CD4-positive, alpha-beta T cell treated with Interferon alpha-2 for 1 hour (primary cell): ENCODE measurements at places on chromosomes 5 and 9.
A peak's percentile ranks its signal among the peaks of the same experiment; 100 is the strongest.

DNA sequence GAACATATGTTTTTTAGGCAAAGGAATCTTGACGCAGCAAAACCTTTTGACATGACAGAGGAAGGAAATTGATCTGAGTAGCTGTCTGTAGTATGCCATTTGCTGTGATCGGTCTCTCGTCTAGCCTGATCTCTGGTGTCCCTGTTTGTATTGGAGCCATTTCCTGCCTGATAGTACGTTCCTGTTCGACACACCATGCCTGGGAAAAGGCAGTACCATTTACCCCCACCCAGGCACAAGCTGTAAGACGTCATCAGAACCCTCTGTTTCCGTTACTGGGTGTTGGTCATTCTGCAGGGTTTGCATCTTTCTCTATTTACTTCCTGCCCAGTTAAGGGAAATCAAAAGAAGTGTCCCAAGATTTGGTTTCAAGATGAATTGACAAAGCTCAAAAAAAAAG, 129.7 kb downstream of the CEMIP2 start:
- DNase-seq, result peak; percentile 58

- DNase-seq, result no peak
Observed at GRCh38 chr9:95780121-95780520, 95.4 kb upstream of the ERCC6L2 start.

- DNase-seq, result peak; percentile 4
Observed at GRCh38 chr5:57494104-57495098, 11.8 kb upstream of the ACTBL2 start.

- DNase-seq, result no peak
Observed at GRCh38 chr5:102937894-102938293, 182.0 kb downstream of the GIN1 start.

GRCh38 chr5:94969174-94969573, 315.7 kb downstream of the MCTP1 start:
- no peak for DNase-seq

DNA sequence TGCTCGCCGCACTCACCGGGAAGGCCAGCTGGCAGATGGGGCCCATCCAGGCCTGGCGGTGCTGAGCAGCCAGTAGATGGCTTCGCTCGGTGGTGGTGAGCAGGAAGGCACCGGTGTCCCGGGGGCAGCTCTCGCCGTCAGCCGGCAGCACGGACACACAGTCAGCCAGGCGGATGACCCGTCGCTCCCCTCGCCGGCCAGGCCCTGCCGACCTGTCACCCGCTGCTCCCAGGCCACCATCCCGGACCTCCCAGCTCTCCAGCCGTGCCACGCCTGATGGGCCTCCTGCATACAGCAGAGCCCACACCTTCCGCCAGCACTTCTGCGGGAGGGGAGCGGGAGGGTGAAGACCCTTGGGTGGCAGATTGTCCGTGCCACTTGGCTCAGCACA, 1.4 kb downstream of the DOK3 start:
- no peak for DNase-seq

- no peak for DNase-seq
Observed at GRCh38 chr5:33363537-33363936, 77.2 kb upstream of the TARS1 start.

DNA sequence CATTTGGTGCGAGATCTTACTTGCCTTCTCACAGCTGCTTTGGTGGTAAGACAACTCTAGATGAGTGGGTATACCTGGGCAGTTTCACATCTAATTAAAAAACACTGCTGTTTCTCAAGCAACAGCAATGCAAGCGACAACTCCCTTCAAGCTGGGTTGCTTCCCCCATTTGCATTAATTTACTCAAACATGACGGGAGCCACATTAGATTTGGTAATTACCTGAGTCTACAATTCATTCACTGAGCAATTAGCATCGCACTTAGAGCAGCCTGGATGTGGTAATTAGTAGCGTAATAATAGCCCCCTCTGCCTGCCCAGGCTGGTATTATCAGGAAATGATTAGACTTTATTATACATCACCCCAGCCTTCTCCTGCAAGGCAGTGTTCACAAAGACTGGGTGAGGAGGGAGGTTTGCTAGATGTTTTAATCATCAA, 73.4 kb downstream of the FBXO38 start:
- DNase-seq, result peak; percentile 42

DNA sequence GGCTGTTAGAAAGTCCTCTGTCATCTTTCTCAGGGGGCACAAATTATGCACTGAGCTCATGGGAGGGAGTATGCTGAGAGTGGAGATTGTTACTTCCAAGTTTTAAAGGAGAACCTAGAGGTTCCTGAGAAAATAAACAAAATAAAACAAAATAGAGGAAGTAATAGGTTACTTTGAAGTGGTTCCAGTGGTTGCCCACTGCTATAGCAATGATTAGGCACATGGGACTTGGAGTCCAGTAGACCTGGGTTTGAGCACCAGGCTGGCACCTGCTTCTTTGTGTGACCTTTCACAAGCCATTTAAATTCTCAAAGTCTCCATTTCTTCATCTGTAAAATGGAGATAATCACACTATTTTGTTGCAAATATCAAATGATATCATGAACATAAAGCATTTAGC, 13.8 kb upstream of the CDC23 start:
- DNase-seq, result no peak

DNA sequence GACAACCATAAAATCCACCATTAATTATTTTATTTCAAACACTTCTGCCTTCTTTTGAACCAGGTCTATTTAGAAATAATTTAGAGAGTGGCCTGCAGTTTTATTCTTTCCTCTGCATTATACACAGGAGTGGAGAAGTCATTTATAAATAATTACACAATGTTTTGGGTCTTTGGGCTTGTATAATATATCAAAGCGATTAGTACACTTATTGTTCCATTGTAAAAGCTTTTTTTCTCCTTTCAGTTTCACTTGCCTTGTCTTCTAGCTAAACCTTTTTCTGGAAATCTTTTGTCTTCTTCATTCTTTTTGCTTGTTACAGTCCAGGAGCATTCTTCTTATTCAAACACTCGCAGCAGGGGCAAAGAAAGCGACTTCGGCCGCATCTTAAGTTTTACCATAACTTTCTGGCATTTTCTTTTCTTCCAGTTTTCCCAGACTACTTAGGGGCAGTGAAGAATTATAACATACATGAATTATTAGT, 7.3 kb upstream of the NEUROG1 start:
- DNase-seq, result no peak

DNA sequence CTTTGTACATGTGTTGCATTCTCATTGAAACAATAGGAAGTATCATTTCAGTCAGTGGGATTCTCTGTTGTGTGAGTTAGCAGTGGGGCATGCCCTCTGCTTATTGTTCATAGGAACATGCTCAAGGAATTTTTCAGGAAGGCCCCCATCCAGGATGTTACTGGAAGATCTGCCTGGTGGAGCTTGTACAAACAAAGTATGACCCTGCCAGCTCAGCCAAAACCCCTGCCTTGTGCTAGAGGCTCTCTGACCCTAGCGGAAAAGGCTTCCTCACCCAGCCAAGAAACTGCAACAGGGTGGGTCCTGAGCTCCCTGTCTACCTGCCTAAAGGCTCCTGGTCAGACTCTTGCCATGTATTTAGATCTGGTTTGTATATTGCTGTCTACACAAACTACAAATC, 43.2 kb downstream of the MRRF start:
- DNase-seq, result no peak

- no peak for DNase-seq
Observed at GRCh38 chr9:78612091-78612490, 315.2 kb downstream of the PSAT1 start.

DNA sequence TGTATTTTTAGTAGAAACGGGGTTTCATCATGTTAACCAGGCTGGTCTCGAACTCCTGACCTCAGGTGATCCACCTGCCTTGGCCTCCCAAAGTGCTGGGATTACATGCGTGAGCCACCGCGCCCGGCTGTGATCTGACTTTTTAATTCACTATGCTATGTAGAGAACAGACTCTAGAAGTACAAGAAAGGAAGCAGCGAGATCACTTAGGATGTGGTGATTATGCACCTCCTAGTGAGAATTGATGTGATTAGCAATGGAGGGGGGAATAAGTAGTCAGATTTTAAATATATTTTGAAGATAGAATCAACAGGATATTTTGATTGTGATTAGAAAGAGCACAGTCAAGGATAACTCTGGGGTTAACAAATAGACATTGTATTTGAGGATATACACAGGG, 36.3 kb downstream of the GAPVD1 start:
- DNase-seq, result no peak

GRCh38 chr9:91889161-91889911, 60.7 kb downstream of the ROR2 start:
- no peak for DNase-seq

DNA sequence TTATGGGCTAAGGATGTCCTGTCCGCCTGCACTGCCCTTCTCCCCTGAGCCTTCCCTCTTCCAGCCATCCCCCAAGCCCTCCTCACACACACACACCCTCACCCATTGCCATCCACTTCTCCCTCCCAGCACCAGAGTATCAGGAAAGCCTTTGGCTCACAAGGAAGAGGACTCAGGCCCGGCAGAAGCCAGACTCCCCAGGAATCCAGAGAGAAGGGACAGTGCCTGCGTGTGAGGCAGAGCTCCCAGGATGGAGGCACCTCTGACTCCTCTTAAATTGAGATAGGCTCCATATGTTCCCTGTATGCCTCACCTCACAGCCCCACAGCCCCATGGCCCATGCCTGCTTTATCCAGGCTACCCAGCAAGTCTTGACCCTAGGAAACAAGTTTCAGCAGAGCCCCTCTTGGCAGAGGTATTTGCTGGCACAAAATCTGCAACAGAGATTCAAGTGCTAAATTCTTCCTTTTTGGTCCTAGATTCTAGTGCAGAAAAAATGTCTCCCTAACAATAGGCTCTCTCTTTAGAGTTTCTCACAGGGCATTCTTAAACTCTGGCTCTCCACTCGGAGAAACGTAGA, 761 bp downstream of the IL17B start:
- no peak for DNase-seq

DNA sequence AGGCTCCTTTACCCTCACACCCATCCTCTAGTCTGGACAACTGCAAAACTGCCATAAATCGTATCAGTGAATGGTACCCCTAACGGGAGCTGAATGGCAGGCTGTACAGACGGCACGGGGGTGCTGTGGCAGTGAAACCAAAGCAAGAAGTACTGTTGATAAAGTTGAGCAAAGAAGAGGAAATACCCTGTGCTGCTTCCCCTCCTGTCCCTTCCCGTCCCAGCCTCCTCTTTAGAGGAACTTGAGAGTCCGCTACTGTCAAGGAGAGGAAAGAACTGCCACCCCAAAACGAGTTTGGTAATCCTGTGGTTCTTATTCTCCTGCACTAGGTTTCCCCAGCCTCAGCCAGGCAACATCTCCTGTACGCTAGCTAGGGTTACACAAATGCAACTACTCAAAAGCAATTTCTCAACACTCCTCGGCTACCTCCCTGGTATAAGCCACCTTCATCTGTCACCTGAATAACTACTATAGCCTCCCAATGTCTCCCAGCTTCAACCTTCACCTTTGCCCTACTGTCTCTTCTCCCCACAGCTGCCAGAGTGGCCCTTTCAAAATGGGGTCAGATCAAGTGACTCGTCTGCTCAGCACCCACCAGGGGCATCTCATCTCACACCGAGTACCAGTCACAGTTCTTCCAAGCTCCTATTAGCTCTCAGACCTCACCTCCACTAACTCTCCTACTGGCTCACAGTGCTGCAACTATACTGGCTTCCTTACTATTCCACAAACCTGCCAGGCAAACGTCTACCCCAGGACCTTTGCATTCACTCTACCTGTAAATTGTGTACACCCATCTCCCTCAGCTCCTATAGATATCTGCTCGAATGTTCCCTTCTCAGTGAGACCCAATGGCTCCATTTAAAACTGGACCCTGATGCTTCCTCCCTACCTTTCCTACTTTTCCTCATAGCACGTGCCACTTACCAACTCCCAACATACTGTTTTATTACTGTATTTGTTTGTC, 4.1 kb downstream of the GLRX start:
- DNase-seq, result peak; percentile 64

DNA sequence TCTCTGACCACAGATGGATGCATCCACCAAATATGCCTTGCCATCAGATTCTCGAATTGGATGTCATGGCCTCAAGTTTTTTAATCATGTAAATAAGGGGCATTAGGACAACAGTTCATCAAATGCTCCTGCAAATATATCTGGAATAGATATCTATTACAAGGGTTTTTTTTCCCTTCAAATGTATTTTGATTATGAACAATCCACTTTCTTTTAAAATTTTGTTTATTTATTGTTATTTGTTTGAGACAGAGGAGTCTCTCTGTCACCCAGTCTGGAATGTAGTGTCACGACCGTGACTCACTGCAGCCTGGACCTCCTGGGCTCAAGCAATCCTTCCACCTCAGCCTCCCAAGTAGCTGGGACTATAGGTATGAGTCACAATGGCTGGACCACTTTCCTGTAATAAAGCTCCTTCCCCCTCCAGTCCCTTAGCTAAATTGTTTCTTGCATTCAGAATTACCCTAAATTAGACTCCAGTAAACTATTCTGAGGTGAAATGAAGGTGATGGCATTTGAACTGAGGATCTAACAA, 1412.1 kb downstream of the EFNA5 start:
- no peak for DNase-seq

GRCh38 chr5:172700365-172701290, 59.6 kb downstream of the NEURL1B start:
- DNase-seq, result no peak

GRCh38 chr5:74641735-74642542, 1.4 kb upstream of the ENC1 start:
- peak; percentile 31 for DNase-seq

DNA sequence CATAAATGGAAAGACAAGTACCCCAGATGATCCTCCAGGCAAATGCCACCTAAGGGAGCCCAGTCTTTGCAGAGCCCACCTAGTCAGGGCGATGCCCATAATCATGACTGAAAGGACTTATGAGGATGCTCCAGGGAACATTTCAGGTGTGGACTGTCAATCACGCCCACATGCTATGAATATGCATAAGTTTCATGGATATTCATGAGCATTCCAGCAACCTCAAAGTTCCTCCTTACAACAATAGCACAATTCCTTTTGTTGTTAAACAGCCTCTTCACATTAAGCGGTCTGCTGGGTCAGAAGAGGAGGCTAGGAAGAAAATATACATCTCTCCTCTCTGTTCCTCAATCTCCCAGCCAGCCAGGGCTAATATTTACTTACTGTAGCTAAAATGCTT, 161.6 kb downstream of the C5orf15 start:
- DNase-seq, result no peak

- DNase-seq, result no peak
Observed at GRCh38 chr5:93583768-93584595, 960 bp downstream of the NR2F1 start.
